Glutamatergic neuron (in vitro differentiated cells): ENCODE measurements at places on chromosomes 5 and 9. TPM values are rescaled to one million over a fixed set of nuclear protein-coding genes. Genes with fewer than 3 reads are reported as not detected.

DNA sequence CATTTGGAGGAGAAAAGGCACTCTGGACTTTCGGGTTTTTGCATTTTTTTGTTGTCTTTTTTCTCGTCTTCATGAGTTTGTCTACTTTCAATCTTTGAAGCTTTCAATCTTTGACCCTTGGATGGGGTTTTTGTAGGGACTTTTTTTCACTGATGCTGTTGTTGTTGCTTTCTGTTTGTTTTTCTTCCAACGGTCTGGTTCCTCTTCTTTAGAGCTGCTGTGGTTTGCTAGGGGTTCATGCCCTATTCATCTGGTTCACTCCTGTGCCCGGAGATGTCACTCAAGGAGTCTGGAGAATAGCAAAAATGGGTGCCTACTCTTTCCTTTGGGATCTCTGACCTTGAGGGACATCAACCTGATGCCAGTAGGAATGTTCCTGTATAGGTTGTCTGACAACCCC, 378.6 kb upstream of the TYRP1 start:
- DNase-seq: no peak

GRCh38 chr5:130616161-130616560, 548.9 kb downstream of the HINT1 start:
- no peak for DNase-seq

- DNase-seq: no peak
Measured at GRCh38 chr5:31731710-31732301, 92.9 kb downstream of the PDZD2 start.

PCDH1 gene
- 7.9 TPM for total RNA-seq

ORM1 gene
- not detected for total RNA-seq
